ENCODE measurements at places on chromosomes 11 and 22.

DNA sequence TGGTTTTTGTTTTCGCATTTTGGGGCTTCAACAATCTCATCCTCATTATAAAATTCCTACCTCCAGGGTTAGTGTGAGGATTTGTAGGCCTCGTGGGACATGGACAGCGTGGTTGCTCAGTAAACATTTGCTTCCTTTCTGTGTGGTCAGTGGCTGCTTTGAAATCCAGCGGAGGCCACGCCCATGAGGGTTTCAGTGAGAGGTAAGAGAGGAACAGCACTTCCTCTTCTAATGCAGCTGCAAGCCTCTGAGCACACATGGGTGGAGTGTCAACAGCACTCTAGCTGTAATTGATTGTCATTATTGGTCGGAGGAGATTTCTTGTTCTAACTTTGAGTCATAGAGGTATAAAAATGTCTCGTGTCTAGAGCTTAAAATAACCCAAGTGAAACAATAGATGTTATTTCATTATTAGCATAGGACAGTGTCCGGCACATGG is 6.0 kb upstream of the ARHGAP42 start:
- no peak overlapping the region for H3K4me3 ChIP-seq
- peaks cover 10% of the 10 kb centered on the region for H3K4me1 ChIP-seq
- no peaks in the 10 kb centered on the region for H3K27me3 ChIP-seq
- no peaks in the 10 kb centered on the region for H3K36me3 ChIP-seq

DNA sequence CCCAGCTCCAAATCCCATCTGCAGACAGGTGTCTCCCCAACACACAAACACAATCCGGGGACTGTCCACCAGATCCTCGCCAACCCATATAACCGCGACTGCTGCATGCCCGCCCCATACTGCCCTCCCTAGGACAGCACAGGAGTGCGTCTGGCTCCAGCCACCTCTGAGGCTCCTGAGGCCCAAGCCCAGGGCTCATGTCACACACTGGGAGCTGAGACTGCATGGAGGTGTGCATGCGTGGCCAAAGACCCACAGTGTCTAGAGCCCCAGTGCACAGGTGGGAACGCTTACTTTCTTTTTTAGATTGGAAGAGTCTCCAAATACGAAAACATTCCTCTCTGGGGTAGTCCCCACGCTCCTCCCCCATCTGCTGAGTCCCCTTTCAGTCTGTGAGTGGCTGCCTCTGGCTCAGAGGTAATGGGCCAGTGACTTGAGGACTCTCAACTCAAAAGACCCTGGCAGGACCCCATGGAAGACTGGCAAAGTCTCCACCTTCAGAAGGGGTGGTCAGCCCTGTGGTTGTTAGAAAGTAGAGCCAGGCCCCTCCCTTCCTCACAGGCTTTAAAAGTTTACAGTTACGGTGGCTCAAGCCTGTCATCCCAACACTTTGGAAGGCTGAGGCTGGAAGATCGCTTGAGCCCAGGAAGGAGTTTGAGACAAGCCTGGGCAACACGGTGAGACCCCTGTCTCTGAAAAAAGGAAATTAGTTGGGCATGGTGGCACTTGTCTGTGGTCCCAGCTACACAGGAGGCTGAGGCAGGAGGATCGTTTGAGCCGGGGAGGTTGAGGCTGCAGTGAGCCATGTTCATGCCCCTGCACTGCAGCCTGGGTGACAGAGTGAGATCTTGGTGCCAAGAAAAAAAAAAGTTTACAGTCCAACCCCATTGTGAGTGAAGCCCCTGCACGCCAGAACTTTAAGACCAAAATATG is 2.3 kb downstream of the CBX7 start:
- no peaks in the 10 kb centered on the region for H3K4me1 ChIP-seq
- no peak overlapping the region for H3K4me3 ChIP-seq
- H3K36me3 ChIP-seq, result no peaks in the 10 kb centered on the region

- peaks cover 18% of the 10 kb centered on the region for H3K36me3 ChIP-seq
- H3K4me1 ChIP-seq, result no peaks in the 10 kb centered on the region
- H3K27ac ChIP-seq, result no peak overlapping the region
- no peak for DNase-seq
Observed at GRCh38 chr11:17699147-17700114, 19.9 kb upstream of the MYOD1 start.

DNA sequence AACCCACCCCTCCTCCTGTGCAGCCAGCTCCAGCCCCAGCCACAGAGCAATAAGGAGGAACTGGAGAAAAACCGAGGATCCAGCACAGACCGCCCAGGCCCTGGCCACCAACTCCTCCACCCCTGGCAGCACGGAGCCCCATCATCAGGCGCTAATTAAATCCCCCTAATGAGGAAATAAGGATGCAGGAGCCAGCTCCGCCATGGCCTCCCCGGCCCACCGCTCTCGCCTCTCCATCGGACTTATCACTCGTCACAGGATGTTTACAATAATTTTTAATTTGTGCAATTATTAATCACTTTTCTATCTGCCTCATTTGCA is 42.6 kb downstream of the BUD13 start:
- peaks cover 21% of the 10 kb centered on the region for H3K4me1 ChIP-seq
- peaks cover 9% of the 10 kb centered on the region for H3K27me3 ChIP-seq
- H3K36me3 ChIP-seq, result no peaks in the 10 kb centered on the region
- H3K4me3 ChIP-seq, result no peak overlapping the region

DNA sequence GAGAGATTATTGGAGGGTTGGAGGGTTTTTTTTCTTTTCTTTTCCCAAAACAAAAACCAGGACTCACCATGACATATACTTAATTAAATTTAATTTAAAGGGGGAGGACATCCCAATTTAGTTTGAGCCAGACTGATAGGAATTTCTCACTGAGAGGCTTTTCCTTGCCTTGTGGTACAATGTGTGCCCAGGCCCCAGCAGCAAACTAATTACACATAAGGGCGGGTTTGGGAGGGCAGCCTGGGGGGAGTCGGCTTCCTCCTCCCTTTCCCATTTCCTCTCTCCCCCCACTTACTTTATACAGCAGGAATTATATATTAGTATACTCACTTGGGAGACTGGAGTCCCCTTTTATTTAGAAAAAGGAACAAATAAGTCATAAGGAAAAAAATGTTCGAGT is 2.9 kb downstream of the TEAD1 start:
- peaks cover 5% of the 10 kb centered on the region for H3K27me3 ChIP-seq
- H3K36me3 ChIP-seq, result no peaks in the 10 kb centered on the region
- H3K4me1 ChIP-seq, result peaks cover 49% of the 10 kb centered on the region
- H3K27ac ChIP-seq, result no peak overlapping the region
- DNase-seq, result no peak

- DNase-seq, result no peak
- no peak overlapping the region for H3K4me3 ChIP-seq
- H3K4me1 ChIP-seq, result no peaks in the 10 kb centered on the region
- no peak overlapping the region for H3K27ac ChIP-seq
Observed at GRCh38 chr11:84398017-84398626, 1112.0 kb upstream of the CCDC90B start.

DNA sequence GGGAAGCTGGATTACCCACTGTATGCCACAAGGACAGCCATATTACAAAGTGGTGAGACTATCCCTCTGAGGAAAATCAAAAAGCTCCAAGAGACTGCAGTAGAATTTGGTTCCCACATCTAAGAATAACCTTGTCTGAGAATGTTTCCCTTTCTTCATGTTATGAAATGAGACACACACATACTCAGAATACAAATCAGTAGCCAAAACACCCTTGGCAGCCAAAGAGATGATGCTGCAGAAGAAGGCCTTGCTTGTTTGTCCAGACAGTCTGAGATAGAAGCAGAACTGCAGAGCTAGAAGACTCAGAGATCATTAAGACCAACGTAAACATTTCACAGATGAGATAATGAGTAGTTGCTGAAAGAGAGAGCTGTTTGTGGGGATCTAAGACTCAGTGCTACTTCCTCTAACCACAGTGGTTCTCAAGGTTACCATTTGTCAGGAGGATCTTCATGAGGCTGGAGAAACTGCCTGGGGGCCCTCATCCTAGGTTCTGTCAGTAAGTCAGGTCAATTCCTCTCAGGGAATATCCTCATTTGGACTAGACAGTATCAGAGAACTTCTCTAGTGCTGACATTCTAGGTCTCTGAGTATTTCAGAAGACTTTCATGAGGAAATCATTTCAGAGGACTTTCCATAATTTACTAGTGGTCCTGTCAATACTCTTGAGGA is 38.9 kb downstream of the RELT start:
- H3K27me3 ChIP-seq, result peaks cover 8% of the 10 kb centered on the region
- no peak overlapping the region for H3K4me3 ChIP-seq
- no peak overlapping the region for H3K27ac ChIP-seq
